ENCODE measurements at places on chromosomes 2 and 18.
A peak's percentile ranks its signal among the peaks of the same experiment; 100 is the strongest.

DNA sequence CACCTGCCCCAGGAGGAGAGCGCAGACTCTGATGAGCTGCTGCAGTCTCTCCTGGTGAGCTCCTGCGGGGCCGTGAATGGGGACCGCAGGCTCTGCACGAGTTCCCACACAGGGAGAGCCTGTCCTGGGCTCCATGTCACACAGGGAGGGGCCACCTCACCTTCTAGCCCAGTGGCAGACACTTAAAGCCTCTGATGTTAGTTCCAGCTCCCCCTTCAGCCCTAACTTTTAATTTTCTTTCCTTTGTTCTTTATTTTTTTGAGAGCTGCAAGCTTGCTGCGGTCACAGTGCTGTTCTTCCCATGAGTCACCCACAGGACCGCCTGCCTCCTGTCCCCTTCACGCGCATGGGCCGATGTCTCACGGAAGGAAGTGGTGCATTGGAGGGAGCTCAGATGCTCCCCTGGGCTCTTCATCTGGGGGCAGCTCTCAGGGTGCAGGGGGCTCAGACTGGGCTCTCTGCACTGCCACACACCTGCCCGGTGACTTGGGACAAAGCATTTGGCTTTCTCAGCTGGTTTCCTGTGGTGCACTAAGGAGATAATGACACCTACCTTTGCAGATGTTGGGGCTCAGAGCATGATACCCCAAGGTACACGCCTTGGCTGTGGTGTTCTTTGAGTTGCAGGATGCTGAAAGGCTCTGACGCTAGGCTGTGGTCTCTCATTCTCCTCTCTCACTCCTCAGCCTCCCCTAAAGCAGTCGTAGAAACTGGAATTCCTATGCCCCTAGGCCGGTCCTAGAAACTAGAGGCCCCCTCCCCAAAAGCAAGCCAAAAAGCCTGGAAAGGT is 37.2 kb upstream of the PXDN start:
- no peak for DNase-seq

DNA sequence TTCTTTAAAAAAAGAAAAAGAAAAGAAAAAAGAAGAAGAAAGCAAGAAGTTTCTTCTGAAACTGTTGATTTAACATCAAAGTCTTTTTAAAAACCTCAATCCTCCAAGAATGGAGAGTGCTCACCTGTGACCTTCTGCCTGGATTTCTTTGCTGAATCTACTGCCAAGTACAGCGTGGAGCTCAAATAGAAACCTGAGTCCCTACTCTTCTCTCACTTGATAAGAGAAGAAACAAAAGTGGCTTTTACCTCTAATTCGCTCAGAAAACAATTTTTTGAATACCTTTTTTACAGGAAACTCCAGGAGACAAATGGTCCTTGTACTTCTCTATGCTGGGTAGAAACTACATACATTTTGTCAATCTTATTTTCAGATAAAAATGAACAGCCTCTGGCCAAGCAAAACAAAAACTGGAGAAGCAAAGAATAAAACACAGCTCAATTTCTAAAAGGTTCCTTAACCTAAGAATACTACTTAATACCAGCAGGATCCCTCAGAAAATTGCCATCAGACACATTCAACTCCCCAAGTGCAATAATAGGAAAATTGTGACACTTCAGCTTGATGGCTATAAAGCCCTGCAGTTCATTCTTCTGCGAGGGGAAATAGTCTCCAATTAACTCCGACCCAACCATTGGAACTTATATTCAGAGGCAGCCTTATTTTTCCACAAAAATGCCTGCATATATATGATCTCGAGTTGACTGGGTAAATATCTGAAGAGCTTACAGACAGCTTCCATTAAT is 85.8 kb downstream of the GRB14 start:
- DNase-seq, result no peak

- DNase-seq, result no peak
Measured at GRCh38 chr2:181364492-181365170, 92.6 kb upstream of the ITGA4 start.

DNA sequence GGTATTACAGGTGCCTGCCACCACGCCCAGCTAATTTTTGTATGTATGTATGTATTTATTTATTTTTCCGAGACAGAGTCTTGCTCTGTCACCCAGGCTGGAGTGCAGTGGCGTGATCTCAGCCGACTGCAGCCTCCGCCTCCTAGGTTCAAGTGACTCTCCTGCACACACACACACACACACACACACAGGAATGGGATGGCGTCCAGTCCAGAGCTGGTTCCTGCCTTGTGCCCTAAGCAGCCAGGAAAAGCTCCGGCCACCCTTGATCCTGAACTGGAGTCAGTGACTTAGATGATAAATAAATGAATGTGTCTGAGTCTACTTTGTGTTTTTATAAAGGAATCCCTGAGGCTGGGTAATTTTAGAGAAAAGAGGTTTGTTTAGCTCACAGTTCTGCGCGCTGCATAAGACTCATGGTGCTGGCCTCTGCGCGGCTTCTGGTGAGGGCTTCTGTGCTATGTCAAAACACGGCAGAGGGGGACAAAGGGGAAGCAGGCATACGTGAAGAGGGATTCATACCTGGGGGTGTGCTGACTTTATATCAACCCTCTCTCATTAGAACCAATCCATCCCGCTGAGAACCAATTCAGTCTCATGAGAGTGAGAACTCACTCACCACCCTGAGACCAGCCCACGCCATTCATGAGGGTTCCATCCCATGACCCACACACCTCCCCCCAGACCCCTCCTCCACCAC is 59.7 kb upstream of the PHLPP1 start:
- peak; percentile 22 for DNase-seq

- no peak for DNase-seq
Measured at GRCh38 chr18:4672162-4672561, 217.1 kb upstream of the DLGAP1 start.

DNA sequence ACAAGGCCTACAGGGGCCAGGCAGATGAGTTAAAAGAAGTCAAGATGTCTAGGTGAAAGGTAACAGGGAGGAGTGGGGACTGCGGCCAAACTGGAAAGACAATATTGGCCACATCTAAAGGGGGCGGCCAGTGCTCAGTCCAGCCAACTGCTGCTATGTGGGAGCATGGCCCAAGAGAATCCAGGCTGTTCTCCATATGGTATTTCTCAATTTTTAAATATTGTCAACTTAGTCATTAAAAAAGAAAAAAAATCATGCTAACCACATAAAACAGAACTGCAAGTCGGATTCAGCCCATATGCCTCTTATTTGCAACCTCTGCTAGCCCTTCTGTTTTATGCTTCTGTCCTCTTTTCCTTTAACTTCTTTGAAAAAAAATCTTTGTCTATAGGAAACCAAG is 14.8 kb downstream of the TRABD2A start:
- no peak for DNase-seq

Measured in upper lobe of right lung (tissue), 1 donor.